ENCODE measurements at places on chromosomes 16 and 17.

- DNase-seq = no peak
Measured at GRCh38 chr16:78461087-78461486, 361.6 kb downstream of the WWOX start.

DNA sequence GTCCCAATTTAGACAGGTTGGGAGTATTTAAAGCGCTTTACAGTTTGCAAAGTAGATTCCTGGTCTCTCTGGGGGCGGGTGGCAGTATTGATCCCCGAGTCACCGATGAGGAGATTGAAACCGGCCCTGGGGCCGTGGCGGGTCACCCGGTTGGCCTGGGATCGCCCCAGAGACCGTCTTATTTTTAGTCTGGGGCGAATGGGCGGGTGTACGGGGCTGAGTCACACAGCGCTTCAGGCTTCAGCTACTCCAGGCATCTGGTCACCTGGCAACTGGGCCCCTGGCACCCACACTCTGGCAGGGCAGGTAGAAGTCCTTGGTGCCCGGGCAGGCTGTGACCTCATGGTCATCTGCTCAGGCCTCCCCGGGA lies 669 bp downstream of the MIEF2 start:
- DNase-seq = no peak

GRCh38 chr17:8749616-8750015 lies 5.0 kb upstream of the CCDC42 start:
- DNase-seq = no peak

- no peak for DNase-seq
Measured at GRCh38 chr17:1735834-1736347, 6.8 kb upstream of the SERPINF2 start.

DNA sequence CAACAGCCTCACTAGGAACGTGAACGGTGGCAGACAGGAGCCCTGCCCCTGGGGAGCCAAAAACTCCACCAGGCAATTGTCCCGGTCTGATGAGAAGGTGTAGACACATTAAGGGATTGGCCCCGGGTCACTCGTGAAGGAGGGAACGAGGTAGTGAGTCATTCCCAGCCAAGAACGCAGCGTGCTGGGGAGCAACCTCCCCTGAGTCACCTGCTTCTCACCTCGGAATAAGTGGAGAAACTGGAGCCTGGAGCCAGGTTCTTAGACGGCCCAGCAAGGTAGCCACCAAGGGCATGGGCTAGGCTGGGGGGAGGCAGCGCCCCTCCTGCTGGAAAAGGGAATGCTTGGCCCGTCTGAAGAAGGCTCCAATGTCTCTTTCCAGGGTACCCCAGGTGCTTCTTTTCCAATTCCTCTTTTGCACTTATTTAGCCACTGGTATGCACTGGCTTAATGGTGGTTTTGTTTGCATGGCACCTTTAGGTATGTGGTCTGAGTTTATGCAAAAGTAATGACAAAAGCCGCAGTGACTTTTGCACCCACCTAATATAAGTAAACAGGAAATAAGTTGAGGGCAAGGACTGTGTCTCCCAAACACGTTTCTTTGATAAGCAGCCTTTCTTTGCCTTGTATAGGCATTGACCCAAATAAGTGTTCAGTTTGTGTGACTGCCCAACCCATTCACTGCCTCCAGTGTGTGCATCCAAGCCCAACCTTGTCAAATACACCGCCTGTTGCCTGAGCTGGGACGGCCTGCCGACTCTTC lies 1.8 kb upstream of the HELZ start:
- peak; percentile 36 for DNase-seq

- no peak for DNase-seq
Measured at GRCh38 chr16:74249846-74250245, 46.8 kb upstream of the PSMD7 start.

DNA sequence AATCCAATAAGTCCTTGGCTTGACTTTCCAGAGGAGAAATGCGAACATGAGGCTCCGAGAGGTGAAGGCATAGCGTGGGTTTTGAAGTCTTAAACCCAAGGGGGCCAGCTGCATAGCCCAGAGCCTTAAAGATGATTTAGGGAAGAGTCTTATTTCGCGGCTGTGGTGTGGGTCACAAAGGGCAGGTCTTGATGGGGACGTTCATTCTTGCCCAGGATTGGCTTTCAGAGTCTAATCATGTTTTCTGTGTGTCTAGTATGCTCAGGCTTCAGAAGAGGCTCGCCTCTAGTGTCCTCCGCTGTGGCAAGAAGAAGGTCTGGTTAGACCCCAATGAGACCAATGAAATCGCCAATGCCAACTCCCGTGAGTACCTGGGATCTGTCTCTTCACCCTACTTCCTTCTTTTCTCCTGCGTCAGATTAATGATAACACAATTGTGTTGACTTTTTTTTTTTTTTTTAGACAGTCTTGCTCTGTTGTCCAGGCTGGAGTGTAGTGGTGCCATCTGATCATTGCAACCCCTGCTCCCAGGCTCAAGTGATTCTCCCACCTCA lies 951 bp downstream of the RPL19 start:
- DNase-seq = no peak

- peak; percentile 57 for DNase-seq
Measured at GRCh38 chr16:87233928-87234327, 83.3 kb downstream of the C16orf95 start.

DNA sequence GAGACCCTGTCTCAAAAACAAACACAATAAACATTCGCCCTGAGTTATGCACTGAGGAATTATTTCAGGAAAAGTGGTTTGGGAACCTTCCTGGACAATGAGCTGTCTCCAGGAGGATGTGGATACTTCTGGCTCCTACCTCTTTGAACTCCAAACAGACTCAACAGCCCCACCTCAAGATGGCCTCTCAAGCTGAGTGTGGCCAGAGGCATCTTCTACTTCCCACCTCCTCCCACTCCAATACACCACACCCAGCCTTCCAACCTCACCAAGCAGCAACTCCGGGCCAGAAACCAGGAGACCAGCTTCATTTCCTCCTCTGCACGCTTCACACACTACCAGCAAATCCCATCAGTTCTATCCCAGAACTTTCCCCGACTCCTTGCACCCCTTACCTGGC lies 11.6 kb downstream of the HBQ1 start:
- no peak for DNase-seq

GRCh38 chr17:20922128-20922670 lies 120.6 kb downstream of the USP22 start:
- DNase-seq = peak; percentile 23

DNA sequence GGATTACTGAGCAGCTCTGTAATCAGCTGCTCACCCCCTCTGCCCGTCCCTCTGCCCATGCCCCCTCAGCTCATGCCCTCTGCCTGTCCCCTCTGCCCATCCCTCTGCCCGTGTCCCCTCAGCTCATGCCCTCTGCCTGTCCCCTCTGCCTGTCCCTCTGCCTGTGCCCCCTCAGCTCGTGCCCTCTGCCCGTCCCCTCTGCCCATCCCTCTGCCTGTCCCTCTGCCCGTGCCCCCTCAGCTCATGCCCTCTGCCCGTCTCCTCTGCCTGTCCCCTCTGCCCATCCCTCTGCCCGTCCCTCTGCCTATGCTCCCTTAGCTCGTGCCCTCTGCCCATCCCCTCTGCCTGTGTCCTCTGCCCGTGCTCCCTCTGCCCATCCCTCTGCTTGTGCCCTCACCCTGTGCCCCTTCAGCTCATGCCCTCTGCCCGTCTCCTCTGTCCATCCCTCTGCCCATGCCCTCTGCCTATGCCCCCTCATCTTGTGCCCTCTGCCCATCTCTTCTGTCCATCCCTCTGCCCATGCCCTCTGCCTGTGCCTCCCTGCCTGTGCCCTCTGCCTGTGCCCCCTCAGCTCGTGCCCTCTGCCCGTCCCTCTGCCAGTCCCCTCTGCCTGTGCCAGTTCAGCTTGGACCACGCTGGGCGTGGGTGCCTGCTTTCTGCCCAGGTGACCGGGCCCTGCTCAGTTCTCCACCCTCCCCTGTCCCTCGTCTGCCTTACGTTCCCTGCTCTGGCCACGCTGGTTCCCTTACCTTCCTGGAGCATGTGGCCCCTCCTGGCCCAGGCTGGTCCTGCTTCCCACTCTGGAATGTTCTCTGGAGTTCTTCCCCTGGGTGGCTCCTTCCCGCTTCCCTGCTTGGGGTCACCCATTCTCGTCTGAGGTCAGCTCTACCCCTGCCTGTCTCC lies 97.6 kb downstream of the NPIPB11 start:
- no peak for DNase-seq

DNA sequence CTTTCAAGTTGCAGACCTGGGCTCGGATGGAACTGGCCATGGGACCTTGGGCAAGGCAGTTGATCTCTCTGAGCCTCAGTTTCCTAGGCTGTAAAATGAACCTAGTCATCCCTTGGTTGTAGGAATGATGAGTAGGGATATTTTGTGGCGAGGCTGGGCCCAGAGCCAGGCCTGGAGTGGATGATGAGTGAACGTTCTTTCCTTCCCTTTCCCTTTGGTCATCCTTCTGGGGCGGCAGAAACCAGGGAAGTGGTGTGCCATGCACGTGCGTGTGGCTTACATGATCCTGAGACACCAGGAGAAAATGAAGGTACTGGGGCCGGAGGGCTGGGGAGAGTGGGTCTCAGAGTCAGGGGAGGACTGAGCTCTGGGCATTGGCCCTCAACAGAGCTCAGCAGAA lies 8.4 kb downstream of the FBRS start:
- no peak for DNase-seq

- no peak for DNase-seq
Measured at GRCh38 chr17:56902348-56902747, 11.5 kb downstream of the TRIM25 start.

DNA sequence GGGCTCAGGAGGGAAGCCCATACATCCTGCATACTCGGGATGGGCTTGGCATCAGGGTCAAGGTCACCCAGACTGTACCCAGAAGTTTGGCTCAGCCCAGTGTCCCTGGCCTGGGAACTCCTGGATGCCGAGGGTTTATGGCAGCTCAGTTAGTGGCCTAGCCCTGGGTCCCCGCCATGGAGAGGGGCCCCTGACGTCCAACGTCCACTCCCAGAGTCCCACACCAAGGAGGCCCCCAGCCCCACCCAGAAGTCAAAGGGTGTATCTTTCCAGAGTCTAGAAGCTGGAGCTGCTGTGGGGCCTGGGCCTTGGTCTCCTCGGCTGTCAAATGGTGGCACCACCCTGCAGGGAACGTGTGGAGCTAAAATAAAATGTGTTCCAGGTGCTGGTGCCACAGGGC lies 76.4 kb downstream of the SREBF1 start:
- no peak for DNase-seq

- DNase-seq = peak; percentile 68
Measured at GRCh38 chr16:46853713-46854443, 22.9 kb upstream of the C16orf87 start.

DNA sequence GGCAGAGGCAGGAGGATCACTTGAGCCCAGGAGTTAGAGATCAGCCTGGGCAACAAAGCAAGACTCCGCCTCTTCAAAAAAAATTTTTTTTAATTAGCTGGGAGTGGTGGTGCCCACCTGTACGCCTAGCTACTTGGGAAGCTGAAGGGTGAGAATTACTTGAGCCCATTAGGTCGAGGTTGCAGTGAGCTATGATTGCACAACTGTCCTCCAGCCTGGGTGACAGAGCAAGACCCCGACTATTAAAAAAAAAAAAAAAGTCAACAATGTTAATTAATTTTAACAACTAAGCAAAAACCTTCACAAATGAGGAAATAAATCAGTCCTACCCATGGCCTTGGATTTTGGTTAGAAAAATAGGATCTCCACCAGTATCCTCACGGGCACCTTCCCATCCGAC lies 5.4 kb downstream of the DHX58 start:
- no peak for DNase-seq

- no peak for DNase-seq
Measured at GRCh38 chr16:590188-590814, 435 bp downstream of the RAB40C start.

GRCh38 chr17:4632581-4632920 lies 8.9 kb downstream of the ALOX15 start:
- no peak for DNase-seq

- DNase-seq = no peak
Measured at GRCh38 chr17:78020717-78021108, 62.2 kb downstream of the TNRC6C start.

GRCh38 chr17:1398931-1399678 lies 917 bp downstream of the YWHAE start:
- DNase-seq = no peak

GRCh38 chr16:21159281-21159951 lies 942 bp downstream of the LDAF1 start:
- no peak for DNase-seq

DNA sequence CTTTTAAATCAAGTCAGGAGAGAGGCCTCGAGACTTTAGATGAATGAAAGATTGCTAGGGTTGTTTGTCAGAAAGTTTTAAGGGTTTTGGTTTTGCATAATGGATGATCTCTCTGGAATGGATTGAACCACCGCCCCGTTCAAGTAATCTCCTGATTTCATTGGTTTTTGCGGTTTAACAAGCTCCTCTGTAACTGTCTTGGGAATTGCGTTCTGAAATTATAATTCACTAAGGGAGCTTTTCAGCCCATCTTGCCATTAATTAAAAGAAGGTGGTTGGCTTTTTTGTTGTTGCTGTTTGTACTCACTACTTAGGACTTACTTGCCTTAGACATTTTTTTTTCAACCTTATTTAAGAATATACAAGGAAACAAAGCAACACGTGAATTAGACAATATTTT lies 8.8 kb downstream of the HS3ST4 start:
- DNase-seq = no peak

GRCh38 chr17:50122945-50123344 lies 7.0 kb downstream of the SAMD14 start:
- DNase-seq = no peak

GRCh38 chr17:16269658-16270057 lies 52.6 kb downstream of the PIGL start:
- DNase-seq = peak; percentile 11
